ENCODE measurements at places on chromosomes 13 and 19.

GRCh38 chr13:112685896-112686295, 3.9 kb upstream of the ATP11A start:
- DNase-seq: peak; percentile 45

GRCh38 chr19:674282-675151, 1.7 kb upstream of the FSTL3 start:
- DNase-seq: no peak

GRCh38 chr19:16626796-16627192, 1.2 kb downstream of the MED26 start:
- no peak for DNase-seq

DNA sequence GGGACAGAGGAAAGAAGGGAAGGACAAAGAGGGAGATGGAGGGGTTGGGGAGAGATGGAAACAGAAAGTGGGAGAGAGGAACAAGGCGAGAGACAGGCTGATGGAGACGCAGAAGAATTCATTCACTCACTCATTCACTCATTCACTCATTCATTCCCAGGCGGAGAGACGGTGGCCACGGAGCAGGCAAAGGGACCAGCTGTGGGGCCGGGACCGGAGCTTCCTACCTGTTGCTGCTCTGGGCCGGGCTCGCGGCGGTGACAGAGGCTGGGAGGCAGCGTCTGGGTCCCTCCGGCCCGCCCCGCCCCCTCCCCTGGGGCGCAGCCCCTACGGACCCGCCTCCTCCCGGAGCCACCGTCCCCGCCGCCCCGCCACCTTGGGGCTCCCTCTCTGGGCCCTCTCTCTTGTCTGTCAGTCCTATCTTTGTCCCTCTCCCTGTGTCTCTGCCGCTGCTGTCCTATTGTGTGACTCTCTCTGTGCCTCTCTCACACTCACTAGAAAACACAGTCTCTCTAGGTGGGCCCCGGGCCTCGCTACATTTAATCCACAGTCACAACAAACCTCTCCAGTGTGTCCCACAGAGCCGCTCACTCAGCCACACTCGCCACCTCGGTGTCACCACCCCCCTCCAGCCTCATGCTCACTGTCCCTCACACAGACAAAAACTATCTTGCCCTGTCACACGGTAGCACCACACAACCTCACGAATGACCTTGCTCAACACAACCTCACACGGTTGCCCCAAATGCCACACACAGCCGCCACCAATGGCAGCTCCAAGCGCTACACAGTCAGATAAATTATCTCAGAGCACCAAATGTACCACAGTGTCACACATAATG, at the start of gene GNG8:
GNG8 (minus strand) TSS at position 283 of the 842 bp plus-strand sequence. CDS start 1,520 bp downstream, outside the sequence.
- no peak for DNase-seq

GRCh38 chr13:77338961-77339401, 12.1 kb upstream of the MYCBP2 start:
- no peak for DNase-seq
